ENCODE measurements at places on chromosomes 1 and 21. TPM values are rescaled to one million over a fixed set of nuclear protein-coding genes. Genes with fewer than 3 reads are reported as not detected.
A peak's percentile ranks its signal among the peaks of the same experiment; 100 is the strongest.

- peak; percentile 94 for DNase-seq
Observed at GRCh38 chr1:55215194-55216021, at the start of gene USP24. USP24 (minus strand) TSS chr1:55215364; CDS start chr1:55215113, 251 bp downstream.

- no peak for DNase-seq
Observed at GRCh38 chr1:221101807-221102605, 222.8 kb downstream of the HLX start.

Gene WLS
- 97.2 TPM for total RNA-seq

Gene LEMD1
- total RNA-seq, result not detected

DNA sequence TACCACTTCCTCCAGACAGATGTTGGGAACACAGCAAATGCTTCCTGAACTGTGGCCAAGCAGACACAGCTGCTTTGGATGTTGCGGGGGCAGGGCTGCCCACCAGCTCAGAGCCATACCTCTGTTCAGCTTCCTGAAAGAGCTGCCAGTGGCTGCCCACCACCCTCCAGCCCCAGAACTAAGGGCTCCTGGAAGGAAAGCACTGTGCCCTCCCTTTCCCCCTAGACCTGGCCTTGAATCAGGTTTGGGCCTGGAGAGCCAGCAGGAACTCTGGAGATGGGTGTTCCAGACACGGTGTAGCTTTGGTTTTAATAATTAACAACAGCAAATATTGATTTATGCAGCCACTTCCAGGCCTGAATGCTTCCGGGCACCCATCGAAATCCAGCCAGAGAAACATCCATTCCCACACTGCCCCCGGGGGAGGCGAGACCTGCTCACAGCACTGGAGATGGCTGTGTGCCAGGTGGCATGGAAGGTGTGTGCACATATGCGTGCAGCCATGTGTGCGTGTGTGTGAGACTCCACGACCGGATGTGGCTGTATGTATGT is 45.7 kb downstream of the RAP1GAP start:
- DNase-seq, result no peak

Gene BSDC1
- 41.8 TPM for total RNA-seq

GRCh38 chr1:30274976-30275621 is 448.3 kb downstream of the MATN1 start:
- no peak for DNase-seq

- DNase-seq, result no peak
Observed at GRCh38 chr1:168053681-168054080, 83.0 kb downstream of the GPR161 start.

- DNase-seq, result no peak
Observed at GRCh38 chr1:211534545-211535291, 42.8 kb upstream of the RD3 start.

DNA sequence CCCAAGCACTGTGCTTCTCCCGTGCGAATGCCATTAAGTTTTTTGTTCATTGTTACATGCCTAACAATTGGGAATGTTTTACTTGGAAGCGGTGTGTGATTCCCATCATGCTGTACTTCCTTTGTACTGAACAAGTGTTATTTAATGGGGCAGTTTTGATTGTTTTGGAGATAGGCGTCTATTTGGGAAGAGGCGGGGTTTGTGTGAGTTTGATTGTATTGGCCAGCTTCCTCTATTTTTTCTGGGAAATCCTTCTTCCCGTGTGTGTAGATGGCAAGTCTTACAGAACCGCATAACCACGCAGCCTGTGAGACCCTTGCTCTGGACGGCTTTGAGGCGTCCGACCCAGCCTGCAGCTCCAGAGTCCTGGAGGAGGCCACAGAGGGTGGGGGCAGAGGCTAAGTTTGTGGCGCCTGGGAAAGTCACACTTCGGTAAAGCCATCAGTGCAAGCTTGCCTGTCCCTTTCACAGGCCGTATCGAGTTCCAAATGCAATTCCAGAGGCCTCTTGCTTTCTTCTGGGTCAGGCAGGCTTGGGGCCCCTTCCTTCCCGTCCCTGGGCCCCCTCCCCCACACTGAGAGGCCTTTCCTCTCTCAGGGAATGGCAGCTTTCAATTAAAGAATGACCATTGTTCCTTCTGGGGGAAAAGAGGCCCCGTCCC is 210.3 kb downstream of the TOMM20 start:
- no peak for DNase-seq

Gene RPS6KA1
- 6.9 TPM for total RNA-seq

Gene AIRE
- total RNA-seq, result not detected

- DNase-seq, result no peak
Observed at GRCh38 chr21:41483415-41483814, 24.5 kb downstream of the TMPRSS2 start.

DNA sequence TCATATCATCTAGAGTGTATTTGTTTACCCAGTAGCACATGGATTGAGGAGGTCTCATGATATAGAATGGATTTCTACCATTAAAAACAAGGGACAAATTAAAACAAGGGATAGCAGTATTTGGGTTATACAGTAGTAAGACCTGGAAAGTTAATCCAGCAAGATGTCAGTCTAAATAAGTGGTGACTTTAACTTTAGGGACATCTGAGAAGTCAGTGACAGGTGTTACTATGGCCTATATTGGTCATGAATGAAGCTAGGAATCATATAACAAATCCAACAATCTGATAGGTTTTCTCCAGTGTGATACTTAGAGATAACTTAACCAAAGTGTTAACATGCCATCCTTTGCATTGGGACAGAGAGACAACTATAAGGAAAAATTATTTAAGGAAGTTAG is 42.7 kb upstream of the DHCR24 start:
- no peak for DNase-seq

Gene SLC30A10
- total RNA-seq, result 0.43 TPM

DNA sequence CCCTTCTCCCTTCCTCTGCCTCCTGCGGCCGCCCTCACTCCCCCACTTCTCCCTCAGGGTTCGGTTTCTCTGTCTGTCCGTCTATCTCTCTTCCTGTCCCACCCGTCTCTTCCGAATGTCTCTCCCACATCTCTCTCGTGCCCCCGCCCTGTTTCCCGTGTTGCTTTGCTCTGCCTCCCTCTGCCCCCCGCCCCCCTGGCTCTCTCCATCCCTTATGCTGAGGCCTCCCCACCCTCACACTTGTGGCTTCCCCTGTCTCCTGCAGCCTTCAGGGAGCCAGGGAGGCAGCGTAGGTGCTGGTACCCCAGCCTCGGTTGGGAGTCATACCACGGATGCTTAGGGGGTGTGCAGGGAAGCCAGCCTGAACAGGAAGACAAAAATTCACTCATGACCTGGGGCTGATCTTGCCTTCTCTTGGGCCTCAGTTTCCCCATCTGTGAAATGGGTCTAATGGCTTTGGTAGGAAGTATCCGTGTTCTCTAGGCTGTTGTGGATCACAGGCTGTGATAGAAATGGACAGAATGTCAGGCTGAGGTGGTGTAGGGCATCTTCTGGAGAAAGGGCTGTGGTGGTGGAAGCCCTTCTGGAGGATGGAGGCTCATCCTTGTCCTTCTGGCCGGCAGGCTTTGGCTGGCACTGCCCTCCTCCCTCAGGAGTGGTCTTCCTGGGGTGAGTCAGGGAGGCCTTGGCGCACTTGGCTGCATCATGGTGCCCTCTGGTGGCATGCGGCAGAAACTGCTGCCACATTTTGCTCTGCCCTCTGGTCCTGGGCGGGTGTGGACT is 55.5 kb downstream of the FOXO6 start:
- peak; percentile 81 for DNase-seq

Gene ITLN2
- not detected for total RNA-seq

Gene CXADR
- 25.5 TPM for total RNA-seq

Gene PROX1
- total RNA-seq, result 82.9 TPM
